ENCODE measurements at places on chromosomes 16 and 17.

DNA sequence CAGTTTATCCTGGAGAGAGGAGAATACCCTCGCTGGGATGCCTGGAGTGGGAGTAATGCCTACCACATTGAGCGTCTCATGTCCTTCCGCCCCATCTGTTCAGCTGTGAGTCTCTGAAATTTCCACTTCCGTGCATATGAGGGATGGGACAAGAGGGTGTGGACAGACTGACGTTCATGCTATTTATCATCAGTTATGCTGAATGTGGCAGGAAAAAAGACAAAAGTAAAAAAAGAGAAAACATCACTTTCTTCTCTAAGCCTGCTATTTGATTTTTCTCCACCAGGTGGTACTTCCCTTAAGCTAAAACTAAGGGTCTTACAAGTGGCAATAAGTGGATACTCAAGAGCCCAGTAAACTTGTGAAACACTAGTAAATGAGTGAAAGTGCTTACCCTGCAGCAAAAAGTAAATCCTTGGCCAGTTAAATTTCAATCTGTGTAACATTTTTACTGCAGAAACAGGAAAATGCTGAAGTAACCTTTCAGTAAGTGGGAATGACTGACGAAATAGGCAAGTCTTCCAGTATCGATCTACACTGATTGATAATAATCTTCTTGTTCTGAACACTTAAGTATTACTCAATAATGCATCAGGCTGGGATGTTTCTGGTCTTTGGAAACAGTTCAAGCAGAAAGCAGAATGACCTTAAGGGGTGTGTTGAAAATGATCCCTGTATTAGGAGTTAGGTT lies 5.6 kb downstream of the CRYBA1 start:
- no peak for DNase-seq
- H3K36me3 ChIP-seq = peaks cover 3% of the 10 kb centered on the region
- no peak overlapping the region for H3K4me3 ChIP-seq
- peaks cover 3% of the 10 kb centered on the region for H3K4me1 ChIP-seq
- H3K27ac ChIP-seq = no peak overlapping the region

DNA sequence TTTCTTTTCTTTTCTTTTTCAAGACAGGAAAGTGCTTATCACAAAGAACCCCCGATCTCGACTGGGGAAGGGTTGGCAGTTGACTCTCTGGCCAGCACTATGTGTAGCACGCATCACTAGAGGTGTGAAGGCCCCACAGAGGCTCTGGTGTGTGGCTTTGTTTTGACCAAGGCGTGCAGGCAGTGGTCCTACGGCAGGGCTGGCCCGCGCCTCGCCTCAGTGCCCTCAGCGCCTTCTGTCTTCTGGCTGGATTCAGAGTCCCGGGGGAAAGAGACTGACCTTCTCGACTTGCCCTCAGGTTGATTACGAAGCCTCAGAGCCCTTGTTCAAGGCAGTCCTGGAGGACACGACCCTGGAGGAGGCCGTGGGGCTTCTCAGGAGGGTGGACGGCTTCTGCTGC lies 18.7 kb downstream of the SGSH start:
- no peaks in the 10 kb centered on the region for H3K4me1 ChIP-seq
- no peak overlapping the region for H3K4me3 ChIP-seq
- H3K27ac ChIP-seq = no peak overlapping the region
- H3K27me3 ChIP-seq = no peaks in the 10 kb centered on the region
- H3K36me3 ChIP-seq = no peaks in the 10 kb centered on the region

DNA sequence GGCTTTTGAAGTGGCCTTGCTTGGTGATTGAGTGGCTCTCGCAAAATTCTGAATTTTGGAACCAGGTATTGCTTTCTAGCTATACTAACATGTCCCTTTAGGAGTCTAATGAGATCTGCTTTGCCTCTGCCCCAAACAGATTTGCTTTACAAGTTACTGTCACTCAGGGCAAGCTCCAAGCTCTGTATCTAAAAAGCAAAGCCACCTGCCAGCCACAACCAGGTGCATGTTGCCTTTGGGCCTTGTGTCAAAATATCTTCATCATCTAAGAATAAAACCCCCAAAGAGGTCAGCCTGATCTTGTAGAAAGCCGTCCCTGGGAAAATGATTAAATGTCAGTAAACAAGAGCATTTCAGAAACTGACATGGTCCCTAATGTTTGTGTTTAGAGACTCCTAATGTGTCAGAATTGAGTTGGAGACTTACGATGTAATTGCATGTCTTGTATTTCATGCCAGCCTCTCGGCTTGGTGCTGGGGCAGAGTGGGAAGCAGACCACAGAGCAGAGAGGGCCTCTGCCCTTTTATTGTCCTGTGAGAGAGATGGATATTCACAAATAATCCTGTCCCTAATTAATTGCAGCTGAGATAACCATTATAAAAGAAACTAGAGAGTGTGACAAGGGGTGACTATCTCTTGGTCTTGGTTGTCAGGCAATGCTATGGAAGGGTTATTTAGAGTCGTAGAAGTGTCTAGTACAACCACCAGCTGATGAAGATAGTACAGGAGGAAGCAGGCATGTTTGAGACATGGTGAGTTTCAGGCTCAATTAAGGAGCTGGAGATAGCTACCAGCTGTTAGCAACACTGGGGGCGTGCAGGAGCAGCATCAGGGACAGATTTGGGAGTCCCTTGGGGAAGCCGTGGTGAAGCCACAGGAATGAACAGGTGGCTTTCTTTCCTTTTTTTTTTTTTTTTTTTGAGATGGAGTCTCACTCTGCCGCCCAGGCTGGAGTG lies 90.7 kb downstream of the PITPNC1 start:
- no peaks in the 10 kb centered on the region for H3K27me3 ChIP-seq
- H3K36me3 ChIP-seq = peaks cover 6% of the 10 kb centered on the region
- H3K4me3 ChIP-seq = peak overlapping the region; percentile 1
- H3K4me1 ChIP-seq = peaks cover 58% of the 10 kb centered on the region

DNA sequence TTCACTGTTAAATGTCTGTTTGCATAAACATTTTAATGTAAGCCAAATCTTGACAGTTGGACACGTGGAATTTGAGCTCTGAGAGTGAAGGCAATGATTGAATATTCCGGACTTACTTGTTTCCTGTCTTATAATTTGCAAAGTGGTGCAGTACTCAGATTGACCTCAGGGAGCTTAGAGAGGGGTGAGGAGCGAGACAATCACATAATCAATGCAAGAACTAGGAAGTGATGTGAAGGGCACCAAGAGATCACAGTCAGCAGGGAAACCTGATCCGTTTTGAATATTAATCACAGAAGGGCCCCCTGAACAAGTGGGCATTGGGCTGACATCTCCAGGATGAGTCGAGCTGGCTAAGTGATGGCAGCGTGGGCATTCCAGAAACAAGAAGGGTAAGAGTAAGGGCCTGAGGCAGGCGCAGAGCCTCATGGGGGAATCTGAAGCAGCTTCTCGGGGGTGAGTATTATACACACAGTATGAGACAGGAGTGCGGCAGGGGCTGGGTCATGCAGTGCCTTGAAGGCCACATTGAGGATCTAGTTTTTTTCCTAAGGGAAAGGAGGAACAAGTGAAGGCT lies 26.1 kb downstream of the TEX2 start:
- H3K27me3 ChIP-seq = no peaks in the 10 kb centered on the region
- no peak overlapping the region for H3K4me3 ChIP-seq
- H3K4me1 ChIP-seq = peaks cover 19% of the 10 kb centered on the region
- no peak for DNase-seq
- H3K27ac ChIP-seq = no peak overlapping the region
- no peaks in the 10 kb centered on the region for H3K36me3 ChIP-seq

DNA sequence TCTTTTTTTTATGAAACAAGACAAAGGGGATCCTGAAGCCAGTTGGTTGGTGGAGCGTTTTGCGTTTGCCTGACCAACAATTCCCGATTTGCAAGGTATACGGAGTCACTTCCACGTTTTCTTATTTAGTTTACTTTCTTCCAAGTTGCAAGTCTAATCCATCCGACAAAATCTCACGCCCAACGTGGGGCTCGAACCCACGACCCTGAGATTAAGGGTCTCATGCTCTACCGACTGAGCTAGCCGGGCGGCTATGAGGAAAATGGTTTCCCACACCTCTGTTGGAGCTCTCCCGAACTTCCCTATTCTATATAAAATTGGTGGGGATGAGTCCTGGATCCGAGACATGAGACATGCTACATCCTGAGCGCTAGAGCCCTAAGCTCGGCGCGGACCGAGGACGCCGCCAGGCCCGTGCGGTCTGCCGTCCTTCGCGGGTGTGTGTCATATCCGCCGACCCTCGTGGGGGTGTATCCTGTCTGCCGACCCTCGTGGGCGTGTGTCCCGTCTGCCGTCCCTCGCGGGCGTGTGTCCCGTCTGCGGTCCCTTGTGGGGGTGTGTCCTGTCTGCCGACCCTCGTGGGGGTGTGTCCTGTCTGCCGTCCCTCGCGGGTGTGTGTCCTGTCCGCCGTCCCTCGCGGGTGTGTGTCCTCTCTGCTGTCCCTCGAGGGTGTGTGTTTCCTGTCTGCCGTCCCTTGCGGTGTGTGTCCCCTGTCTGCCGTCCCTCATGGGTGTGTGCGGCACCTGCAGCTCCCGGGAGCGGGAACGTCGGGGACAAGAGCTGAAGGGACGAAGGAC lies 22.6 kb downstream of the ZNF213 start:
- H3K27ac ChIP-seq = peak overlapping the region; percentile 94
- no peaks in the 10 kb centered on the region for H3K36me3 ChIP-seq
- DNase-seq = peak; percentile 79
